Caco-2 (cell line): ENCODE measurements at places on chromosomes 13 and 19. TPM values are rescaled to one million over a fixed set of nuclear protein-coding genes. Genes with fewer than 3 reads are reported as not detected.

Gene OR7G2
- total RNA-seq = not detected in 2 replicates

Gene PROZ
- not detected in 2 replicates for total RNA-seq

Gene RAB3A
- 2.3 and 3.9 TPM in 2 replicates for total RNA-seq

Gene FAM216B
- total RNA-seq = not detected in 2 replicates

Gene SYNGR4
- 0.32 TPM in 1 of 2 replicates, not detected in the other for total RNA-seq

Gene ZNF302
- total RNA-seq = 28.1 and 30.1 TPM in 2 replicates

DNA sequence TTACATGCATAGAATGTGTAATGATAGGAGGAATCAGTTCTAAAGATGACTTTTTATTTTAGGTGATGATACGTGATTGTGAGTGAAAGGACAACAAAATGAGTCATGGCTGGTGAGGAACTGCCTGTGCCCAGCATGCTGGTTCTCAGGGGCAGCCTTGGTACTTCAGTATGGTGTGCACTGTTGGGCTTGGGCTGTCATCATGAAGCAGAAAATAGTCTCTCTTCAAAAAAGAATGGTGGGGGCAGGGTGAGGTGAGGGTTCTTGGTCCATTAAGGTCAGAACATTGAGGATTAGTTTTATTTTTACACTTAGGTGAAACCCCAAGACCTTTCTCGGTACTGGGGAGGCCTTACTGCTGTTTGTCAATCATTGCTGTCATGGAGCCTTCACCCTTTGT lies 309.5 kb downstream of the MTUS2 start:
- no peak for DNase-seq
- H3K36me3 ChIP-seq = no peaks in the 10 kb centered on the region
- H3K4me1 ChIP-seq = no peaks in the 10 kb centered on the region
- H3K27ac ChIP-seq = no peak overlapping the region

DNA sequence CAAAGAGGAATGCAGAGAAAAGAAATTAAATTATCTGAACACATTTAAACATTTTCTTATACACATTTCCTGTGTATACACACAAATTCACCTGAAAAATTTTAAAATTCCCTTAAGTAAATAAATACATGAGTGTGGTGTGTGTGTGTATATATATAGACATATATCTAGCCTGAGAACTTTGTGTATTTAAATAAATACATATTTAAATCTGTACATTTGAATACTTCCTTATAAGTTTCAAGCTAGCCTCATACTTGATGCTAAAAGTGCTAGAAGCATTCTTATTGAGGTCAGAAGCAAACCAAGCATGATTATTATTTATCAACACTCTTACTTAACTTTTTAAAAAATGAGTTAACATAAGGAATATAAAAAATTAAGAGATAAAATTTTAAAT lies 260.7 kb downstream of the NHLRC3 start:
- no peak overlapping the region for H3K27ac ChIP-seq
- H3K27me3 ChIP-seq = no peaks in the 10 kb centered on the region
- DNase-seq = no peak

DNA sequence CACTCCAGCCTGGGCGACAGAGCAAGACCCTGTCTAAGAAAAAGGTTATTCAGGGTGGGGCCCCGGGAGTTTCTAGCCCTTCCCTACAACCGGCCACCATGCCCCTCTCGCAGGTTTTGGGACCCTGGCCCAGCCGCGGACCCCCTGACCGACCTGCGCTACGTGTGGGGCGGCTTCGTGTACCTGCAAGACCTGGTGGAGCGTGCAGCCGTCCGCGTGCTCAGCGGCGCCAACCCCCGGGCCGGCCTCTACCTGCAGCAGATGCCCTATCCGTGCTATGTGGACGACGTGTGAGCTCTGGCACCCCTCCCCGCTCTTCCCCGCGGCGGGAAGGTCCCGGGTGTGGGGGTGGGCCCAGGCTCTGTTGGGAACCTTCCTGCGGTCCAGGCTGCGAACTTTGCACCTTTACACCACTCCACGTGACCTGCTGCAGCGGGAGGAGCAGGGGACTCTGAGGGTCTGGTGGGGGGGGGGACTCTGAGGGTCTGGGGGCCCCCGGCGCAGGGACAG lies 6.3 kb downstream of the ABCA7 start:
- no peak for DNase-seq
- H3K4me1 ChIP-seq = peaks cover 5% of the 10 kb centered on the region
- H3K27me3 ChIP-seq = no peaks in the 10 kb centered on the region

DNA sequence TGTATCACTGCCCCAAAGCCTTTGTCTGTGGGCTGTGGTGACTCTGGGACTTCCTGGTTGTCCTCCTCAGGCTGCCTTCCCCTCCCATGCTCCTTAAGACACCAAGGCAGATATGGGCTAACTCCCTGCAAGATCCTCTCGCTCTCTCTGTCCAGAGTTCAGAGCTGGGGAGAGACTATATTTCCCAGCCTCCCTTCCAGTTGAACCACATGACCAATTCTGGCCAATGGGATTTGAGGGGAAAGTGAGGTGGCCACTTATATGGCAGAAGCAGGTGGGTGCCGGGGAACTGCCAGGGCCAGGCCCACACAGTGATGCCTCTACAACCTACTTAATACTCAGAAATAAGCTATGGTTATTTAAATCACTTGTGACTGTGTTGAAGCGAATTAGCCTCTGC lies 16.2 kb upstream of the ANGPTL8 start:
- no peak overlapping the region for H3K27ac ChIP-seq
- H3K27me3 ChIP-seq = no peaks in the 10 kb centered on the region
- no peak for DNase-seq
- H3K4me3 ChIP-seq = no peak overlapping the region
- H3K4me1 ChIP-seq = no peaks in the 10 kb centered on the region

DNA sequence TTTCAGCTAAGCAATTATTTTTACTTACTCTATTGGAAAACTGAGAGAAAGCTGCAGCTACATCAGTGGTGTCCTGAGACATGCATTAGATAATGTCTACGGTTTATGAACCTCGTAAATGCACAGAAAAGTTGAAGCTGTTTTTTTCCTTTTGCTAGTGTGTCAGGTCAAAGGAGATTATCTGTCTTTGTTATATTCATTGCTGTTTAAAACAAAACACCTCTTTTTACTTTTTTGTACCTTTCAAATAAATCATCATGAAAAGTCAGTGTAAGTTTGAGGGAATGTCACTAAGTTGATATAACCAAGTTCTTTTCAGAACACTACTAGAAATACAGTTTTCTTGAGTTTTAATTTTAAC lies 2.2 kb downstream of the NBEA start:
- no peak overlapping the region for H3K27ac ChIP-seq
- H3K4me1 ChIP-seq = 0 out of 2 replicates have a peak, but pooled peaks cover 3% of the 10 kb centered on the region
- H3K4me3 ChIP-seq = no peak overlapping the region
- H3K27me3 ChIP-seq = 0 out of 2 replicates have a peak, but pooled peaks cover 2% of the 10 kb centered on the region

- no peaks in the 10 kb centered on the region for H3K36me3 ChIP-seq
- H3K4me3 ChIP-seq = no peak within 1 kb of the TSS
- DNase-seq = no peak
- H3K27me3 ChIP-seq = no peaks in the 10 kb centered on the region
- no peak within 1 kb of the TSS for H3K27ac ChIP-seq
These were observed at the start of gene CEACAM3 for GRCh38 chr19:41796362-41796761. Gene CEACAM3 (plus strand): TSS chr19:41796587. CDS start chr19:41796678, 91 bp downstream.
